ENCODE measurements at places on chromosomes 11 and 22.
A peak's percentile ranks its signal among the peaks of the same experiment; 100 is the strongest.

DNA sequence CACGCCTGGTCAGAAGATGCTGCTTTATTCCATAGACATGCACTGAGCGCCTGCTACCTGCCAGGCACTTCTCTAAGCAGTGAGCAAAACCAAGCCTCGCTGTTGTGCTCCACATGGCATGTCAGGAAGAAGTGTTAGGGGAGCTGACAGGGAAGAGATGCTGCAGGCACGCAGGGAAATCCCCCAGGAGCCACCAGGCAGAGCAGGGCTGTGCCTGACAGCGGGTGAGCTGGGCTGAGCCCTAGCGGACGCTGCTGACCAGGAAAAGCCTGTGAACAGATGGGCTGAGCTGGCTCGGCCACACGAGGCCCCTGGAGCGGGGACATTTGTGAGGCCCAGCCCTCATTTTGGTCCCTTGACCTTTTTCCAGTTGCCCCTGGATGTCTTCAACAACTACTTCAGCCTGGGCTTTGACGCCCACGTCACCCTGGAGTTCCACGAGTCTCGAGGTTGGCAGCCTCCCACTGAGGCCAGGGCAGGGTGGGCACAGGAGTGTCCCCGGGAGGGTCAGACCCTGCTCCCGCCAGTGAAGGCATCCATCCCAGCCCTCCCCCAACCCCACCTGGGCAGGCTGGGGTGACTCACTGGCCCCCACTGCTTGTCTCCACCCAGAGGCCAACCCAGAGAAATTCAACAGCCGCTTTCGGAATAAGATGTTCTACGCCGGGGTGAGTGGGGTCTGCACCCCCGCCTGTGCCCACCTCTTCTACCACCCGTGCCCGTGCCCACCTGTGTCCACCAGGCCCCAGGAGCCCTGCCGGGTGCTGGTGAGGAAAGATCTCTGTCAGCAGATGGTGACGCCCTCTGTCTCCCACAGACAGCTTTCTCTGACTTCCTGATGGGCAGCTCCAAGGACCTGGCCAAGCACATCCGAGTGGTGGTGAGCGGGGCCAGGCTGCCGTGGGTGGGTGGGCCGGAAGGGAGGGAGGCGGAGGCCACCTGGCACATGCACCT lies 7.4 kb upstream of the MDK start:
- ATAC-seq, result no peak

DNA sequence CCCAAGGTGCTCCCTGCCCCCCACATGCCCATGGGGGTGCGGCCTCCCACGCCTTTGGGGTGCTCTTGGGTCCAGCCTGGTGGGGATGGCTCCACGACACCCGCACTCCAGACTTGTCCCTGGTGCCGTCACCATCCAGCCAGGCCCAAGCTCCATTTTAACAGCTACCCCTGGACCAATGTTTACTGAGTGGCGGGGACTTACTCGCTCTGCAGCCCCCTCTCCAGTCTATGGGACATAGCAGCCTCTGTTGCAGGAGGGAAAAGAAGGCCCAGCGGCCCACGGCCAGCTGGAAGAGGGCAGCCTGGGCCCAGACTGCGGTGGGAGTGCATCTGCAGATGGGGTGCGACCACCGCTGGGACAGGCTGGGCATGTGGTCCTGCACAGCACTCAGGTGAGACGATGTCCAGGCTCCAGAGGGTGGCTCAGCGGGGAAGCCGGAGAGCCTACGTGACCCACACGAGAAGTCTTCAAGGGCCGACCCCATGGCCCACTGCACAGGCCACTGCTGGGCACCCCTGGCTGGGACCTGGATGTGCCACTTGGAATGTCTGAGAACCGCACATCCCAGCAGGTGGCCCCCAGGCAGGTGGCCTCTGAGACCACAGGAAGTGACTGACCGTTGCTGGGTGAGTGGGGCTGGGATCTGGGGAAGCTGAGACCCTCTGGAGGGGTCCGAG lies 18.1 kb downstream of the IL17REL start:
- ATAC-seq, result no peak

DNA sequence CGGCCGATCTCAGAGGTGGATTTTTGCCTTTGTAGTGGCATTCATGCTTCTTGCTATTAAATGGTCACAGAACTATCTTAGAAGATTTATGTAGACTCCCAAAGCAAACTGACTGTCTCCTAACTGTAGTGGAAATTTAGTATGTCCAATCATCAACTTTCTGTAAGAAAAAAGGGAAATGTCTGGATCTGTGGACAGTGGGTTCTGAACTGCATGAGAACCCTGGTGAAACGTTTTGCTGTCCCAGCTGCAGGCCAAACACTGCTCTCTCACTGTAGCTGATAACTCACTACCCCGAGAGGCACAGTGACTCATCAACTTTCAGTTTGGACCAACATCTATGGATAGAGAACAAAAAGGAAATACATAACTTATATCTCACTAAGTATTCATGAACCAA lies 387.1 kb downstream of the SOX6 start:
- peak; percentile 74 for ATAC-seq

- peak; percentile 53 for ATAC-seq
These were observed 28.7 kb downstream of the RPL3 start for GRCh38 chr22:39290724-39291161.

- ATAC-seq, result no peak
These were observed 771.5 kb downstream of the DLG2 start for GRCh38 chr11:84855508-84856245.

GRCh38 chr11:71420455-71421241 lies 27.5 kb downstream of the DHCR7 start:
- ATAC-seq, result no peak

DNA sequence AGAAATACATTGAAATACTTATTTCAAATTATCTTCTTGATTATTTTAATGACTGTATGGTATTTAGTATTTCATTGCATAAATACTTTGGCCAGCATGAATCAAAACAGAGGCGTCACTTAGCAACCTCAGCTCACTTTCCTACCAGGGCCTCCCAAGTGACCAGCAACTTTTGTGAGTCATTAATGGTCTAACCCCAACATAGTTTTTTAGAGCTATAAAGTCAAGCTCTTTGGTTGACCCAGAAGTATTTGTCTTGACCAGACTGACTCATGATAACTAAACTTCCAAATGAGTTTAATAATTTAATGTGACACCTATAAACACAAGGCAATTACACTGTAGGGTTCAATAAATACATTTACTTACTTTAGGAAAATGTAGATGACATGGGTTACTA lies 27.9 kb upstream of the RBMXL2 start:
- ATAC-seq, result no peak

Data from gastroesophageal sphincter (tissue), 4 donors.